ENCODE measurements at places on chromosomes 3 and 15.

DNA sequence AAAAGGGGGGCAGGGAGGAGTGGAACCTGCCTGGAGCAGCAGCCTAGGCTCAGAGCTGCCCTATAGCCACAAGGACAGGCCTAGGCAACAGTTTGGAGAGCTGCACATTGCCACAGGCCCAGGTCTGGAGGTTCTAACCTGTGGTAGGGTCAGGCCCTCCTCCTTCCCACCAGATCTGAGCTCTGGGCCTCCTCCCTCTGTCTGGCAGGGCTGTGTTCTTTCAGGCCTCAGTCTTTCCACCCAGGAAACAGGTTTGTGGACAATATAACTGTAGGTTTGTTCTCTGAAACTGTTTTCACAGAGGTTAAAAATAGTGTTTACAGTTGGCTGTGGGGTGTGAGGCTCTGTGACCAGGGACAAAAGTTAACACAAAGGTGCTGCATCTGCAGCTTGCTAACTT lies 9.0 kb upstream of the CAMKV start:
- DNase-seq = no peak

DNA sequence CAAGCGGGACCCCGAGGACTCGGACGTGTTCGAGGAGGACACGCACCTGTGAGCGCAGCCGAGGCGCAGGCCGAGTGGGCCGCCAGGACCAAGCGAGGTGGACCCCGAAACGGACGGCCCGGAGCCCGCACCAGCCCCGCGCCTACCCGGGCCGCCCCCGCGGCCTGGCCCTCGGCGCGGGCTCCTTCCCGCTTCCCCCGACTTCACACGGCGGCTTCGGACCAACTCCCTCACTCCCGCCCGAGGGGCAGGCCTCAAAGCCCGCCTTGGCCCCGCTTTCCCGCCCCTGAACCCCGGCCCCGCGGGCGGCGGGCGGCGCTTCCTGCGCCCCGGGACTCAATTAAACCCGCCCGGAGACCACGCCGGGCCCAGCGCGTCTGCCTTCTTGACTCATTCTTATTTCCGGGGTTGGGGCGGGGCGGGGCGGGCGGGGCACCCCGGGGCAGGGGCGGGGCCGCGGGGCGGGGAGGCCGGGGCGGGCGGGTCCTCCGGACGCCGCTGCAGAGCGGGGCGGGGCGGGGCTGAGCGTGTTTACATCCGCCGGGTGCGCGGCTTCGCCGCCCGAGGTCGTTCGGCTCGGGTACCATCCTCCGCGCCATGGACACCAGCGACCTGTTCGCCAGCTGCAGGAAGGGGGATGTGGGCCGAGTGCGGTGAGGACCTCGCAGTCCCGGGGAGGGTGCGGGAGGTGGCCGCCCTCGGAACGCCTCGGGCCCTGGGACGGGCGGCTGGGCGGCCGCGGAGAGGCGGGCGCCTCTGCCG lies at the start of gene ABTB1:
TSS of gene ABTB1 (plus strand) at position 524 of the 762 bp plus-strand sequence. CDS start at position 598, 74 bp downstream.
- DNase-seq = peak; percentile 77

- DNase-seq = no peak
These were observed 89.9 kb downstream of the IQSEC1 start for GRCh38 chr3:12983319-12983718.

DNA sequence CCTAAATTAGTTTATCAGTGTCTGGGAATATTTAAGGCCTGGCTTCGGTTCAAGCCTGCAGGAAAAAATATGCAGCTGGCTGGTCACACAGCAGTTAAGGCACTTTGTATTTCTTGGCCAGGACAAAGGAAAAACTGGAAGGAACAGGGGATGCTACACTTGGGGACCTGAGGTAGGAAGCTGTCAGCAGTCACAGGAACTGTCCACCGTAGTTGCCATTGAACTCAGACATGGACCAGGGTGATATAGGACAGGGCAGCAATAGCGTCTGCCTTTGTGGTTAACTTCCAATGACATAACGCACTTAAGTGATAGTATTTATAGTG lies 49.1 kb downstream of the NR1D2 start:
- DNase-seq = no peak

DNA sequence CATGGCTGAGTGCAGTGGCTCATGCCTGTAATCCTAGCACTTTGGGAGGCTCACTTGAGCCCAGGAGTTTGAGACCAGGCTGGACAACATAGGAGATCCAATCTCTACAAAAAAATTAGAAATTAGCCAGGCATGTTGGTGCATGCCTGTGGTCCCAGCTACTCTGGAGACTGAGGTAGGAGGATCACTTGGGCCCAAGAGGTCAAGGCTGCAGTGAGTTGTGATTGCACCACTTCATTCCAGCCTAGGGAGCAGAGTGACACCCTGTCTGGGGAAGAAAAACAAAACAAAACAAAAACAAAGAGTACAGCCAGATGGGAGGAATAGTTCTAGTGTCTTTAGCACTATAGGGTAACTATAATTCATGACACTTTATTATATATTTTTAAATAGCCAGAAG lies 26.2 kb upstream of the COMMD4 start:
- no peak for DNase-seq

- DNase-seq = no peak
These were observed 35.0 kb upstream of the DENND4A start for GRCh38 chr15:65827065-65827464.

GRCh38 chr3:174958671-174959328 lies 99.7 kb downstream of the NAALADL2 start:
- no peak for DNase-seq

GRCh38 chr3:52792413-52792812 lies 2.2 kb upstream of the ITIH3 start:
- DNase-seq = no peak

DNA sequence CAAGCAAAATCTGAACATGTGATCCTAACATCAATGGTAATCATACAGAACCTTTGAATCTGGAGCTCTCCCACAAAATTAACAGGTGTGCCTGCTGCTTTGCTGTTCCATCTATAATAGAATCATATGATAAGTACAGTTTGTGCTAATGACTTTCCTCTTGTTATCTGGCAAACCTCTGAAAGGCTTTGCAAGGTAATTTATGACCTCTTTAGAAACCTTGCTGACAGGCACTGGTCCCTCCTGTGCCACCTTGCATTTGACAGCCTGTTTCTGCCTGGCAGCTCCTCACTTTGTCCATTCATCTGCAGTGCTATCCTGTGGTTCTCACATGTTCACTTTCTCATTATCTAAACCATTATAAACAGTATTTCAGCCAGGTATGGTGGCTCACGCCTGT lies 10.2 kb upstream of the HTR3C start:
- DNase-seq = no peak

GRCh38 chr3:94285872-94286271 lies 223.0 kb downstream of the NSUN3 start:
- DNase-seq = peak; percentile 16

DNA sequence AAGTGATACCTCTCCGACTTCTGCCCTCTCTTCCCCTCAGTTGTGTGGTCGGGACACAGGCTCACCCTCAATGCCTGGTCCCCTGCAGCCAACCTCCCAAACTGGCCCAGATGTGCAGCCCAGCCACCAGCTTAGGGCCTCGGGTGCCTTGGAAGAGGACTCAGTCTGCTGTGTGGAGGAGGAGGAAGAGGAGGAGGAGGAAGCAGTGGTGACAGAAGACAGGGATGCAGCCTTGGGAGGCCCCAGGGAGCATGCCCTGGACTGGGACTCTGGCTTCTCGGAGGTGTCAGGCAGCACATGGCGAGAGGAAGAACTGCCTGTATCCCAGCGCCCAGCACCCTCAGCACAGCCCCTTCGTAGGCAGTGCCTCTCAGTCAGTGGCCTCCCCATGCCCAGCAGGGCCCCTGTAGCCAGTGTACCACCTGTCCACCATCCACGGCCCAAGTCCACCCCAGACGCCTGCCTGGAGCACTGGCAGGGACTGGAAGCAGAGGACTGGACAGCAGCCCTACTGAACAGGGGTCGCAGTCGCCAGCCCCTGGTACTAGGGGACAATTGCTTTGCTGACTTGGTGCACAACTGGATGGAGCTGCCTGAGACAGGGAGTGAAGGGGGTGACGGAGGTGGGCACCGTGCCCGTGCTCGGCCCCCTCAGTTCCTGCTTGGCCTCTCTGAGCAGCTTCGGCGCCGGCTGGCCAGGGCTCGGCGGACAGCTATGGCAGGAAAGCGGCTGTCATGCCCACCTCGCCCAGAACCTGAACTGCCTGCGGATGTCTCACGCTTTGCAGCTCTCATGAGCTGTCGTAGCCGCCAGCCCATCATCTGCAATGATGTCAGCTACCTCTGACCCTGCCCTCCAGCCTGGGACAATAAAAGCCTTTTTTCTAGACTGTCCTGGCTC lies 1.3 kb downstream of the INKA1 start:
- DNase-seq = no peak

GRCh38 chr3:159763602-159764489 lies 224.8 kb upstream of the IL12A start:
- peak; percentile 88 for DNase-seq

DNA sequence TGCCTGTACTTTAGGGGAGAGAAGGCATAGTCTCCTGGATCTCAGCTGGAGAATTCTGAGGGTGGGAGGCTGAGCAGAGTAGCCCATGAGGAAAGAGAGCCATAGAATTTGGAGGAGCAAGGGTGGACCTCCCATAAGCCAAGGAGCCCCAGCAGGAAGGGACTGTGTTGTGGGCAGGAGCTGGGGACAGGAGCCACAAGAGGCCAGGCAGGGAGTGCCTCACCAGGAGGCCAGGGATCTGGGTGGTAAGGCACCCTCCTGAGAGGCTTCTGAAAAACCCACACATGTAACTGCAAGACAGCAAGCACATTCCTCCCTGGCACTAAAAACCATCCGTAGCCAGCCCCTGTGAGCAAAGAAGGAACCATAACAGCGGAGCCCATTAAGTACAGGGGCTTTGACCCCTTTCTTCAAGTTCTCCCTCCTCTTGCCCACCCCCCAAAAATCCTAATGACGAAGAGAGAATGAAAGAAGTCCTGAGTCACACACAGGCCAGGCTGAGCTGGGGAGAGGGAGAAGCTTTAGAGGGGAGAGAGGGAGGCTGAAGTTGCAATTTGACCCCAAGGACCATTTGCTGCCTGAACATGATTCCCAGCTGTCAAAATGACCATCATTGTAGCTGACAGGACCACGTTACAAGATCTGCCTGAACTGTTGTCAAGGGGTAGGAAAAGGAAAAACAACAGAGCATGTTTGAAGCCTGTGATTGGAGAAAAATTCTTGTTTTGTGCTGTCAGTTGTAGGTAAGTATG lies 82.6 kb downstream of the TRIM42 start:
- no peak for DNase-seq

GRCh38 chr3:47412842-47413520 lies 32.2 kb downstream of the PTPN23 start:
- no peak for DNase-seq

- no peak for DNase-seq
These were observed 173.7 kb upstream of the SLC2A2 start for GRCh38 chr3:171200052-171200749.

GRCh38 chr3:13717222-13717895 lies 162.5 kb downstream of the WNT7A start:
- DNase-seq = no peak

DNA sequence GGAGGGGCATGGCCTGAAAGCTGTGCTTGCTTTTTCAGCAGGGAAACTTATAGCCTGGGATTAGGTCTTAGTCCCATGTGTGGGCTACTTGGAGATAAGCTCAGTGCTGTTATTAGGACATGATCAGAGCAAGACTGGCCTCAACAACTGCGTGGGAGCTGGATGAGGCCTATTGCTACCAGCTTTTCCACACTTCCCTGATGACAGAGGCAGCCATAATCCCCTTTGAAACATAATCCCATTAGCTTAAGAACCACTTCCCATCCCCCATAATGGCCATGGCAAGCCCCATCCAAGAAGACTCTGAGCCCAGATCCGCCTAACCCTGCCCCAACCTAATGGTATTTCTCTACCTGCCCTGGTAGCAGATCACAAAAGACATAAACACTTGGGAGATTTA lies 26.6 kb upstream of the GK5 start:
- DNase-seq = no peak

DNA sequence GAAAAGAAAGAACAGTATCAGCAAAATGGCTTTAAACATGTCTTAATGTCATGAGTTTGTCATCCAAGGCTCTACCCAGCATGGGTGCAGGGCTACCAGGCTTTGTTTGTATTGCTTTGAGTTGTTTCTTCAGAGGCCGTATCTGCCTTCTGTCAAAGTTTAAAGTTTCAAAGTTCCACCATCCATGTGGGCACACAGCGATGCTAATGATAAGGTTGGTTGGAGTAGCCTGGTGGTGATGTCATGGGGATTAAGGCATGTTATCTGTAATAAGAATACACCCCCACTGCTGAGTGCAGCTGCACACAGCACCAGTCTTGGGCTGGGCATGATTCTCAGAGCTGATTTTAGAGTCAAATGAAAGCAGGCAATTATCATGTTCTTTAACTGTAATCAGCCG lies 72.0 kb upstream of the LRTM1 start:
- no peak for DNase-seq

GRCh38 chr3:140343211-140344081 lies 334.4 kb upstream of the TRIM42 start:
- DNase-seq = no peak

DNA sequence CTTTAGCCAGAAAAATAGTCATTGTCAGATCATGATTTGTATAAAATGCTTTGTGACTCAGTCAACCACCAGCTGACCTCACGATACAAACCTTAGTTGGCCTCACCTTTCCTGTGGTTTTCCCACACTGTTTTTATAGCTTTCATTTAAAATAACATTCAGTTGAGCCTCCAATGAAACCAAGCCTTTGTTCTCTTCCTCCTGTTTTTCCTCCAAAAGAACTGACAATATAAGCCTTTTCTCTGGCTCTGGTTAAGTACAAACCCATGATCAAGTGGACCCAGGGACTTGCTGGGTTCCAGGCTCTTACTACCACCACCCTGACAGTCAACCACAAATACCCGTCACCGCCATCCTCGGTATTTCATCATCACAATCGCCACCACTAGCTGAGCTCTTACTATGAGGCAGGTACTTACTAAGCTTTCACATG lies 81.7 kb downstream of the TAMM41 start:
- DNase-seq = peak; percentile 74

GRCh38 chr15:98013631-98014030 lies 53.1 kb downstream of the ARRDC4 start:
- no peak for DNase-seq

GRCh38 chr3:117417411-117417810 lies 707.8 kb downstream of the TUSC7 start:
- no peak for DNase-seq

DNA sequence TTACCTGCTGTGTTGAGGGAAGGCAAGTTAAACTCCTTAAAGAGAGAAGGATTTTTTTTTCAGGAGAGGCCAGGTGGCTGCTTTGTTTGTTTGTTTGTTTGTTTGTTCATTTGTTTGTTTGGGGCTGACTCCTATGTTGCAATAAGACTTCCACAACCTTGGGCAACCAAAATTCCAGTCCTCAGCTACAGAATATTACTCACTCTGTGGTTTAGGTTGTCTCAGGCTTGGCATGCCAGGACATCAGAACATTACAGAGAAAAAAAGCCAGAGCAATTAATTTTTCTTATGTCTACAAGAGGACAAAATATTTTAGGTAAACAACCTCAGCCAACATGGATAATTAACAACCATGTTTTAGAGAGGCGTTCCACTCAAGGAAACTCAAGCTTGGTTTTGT lies 156.7 kb upstream of the ATP11B start:
- DNase-seq = no peak

- no peak for DNase-seq
These were observed 127.9 kb downstream of the FMN1 start for GRCh38 chr15:33066584-33066983.
